ENCODE measurements at places on chromosomes 4 and X.

GRCh38 chr4:76194325-76194724 is 19.3 kb downstream of the SCARB2 start:
- DNase-seq: no peak

GRCh38 chr4:57119054-57119651 is 9.0 kb upstream of the IGFBP7 start:
- peak; percentile 68 for DNase-seq

GRCh38 chr4:121877041-121877773 is 6.9 kb upstream of the BBS7 start:
- no peak for DNase-seq

GRCh38 chr4:185205697-185206342 is 2.0 kb upstream of the CFAP97 start:
- DNase-seq: no peak

DNA sequence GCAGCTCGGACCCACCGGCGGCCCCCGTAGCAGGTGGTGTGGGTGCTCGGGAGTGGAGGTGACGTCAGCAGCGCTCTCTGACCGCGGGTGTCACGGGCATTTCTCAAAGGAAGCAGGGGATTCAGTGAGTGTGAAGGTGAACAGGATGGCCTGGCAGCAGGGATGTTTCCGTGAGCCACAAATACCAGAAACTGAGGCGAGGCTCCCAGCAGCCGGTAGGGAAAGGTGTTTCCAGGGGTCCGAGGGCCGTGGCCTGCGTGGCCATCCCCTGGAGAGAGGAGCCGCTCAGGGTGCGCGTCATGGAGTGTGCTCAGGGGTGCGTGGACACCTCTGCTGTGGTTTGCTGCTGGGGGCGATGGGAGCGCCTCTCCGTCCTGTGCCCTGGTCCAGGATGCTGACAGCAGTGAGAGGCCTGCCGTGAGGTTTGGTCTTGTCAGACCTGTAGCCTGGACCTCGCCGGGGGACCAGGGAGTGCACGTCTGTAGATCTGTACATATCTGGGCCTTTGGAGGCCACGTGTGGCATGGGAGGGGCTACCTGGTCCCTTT is 10.2 kb upstream of the HGFAC start:
- no peak for DNase-seq

DNA sequence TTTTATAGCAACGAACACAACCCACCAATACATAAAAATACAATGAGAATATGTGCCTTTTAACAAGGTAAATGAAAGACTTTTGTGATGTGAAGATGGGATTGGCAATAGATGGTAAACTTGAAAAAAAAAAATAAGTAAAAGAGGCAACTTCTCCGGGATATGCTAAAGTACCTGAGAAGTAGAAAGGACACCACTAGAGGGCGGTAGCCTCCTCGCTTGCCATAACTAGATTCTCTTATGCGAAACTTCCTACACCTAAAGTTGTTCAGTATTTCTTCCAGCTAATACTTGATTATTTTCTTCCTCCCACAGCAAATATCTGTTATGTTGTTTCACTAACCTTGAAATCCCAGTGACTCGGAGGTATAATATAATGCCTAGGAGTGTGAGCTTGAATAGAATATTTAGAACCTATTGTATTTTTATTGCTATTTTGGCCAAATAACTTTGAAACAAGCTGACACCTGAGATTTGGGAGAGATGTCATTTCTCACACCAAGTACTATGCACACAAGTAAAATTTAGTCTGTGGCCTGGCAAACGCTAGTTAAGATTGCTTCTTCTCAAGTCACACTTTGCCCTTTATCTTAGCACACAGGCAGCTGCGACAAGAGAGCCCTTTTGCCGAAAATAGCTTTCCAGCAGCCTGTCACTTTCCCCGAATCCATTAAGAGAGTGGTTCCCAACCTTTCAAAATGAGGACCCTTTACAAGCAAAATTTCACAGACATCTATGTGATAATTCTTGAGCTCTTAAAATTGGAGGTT is 44.9 kb upstream of the PDLIM5 start:
- DNase-seq: peak; percentile 81

DNA sequence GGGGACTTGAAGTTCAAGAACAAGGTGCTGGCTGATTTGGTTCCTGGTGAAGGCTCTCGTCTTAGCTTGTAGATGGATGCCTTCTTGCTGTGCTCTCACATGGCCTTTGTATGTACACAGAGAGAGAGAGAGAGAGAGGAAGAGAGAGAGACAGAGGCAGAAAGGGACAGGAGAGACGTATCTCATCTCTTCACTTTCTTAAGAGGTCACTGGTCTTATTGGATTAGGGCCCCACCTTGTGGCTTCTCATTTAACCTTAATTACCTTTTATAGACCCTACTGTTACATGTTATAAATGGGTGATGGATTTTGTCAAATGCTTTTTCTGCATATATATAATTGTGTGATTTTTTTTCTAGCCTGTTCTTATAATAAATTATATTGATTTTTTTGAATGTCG is 1444.2 kb downstream of the ADGRL3 start:
- no peak for DNase-seq

DNA sequence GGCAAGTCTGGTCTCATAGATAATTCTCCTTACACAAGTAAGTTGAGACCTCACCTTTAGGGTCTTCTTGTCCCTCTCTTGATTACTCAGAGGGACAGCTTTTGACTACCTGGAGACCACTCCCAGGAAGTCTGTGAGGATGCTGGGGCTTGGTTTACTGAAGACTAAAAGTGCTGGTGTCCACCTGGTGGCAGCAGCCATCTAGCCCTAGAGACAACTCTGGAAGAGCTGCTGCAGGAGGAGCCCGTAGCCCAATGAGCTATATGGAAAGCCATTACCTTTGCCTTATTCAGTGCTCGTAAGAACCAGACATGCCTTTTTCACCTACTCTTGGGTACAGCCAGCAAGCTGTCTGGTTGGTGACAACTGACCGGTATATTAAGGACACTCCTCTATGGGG is 7.3 kb downstream of the FGFBP2 start:
- DNase-seq: no peak

GRCh38 chr4:108620933-108621905 is 843 bp downstream of the RPL34 start:
- DNase-seq: no peak

GRCh38 chr4:145019346-145019745 is 78.7 kb downstream of the ANAPC10 start:
- no peak for DNase-seq

DNA sequence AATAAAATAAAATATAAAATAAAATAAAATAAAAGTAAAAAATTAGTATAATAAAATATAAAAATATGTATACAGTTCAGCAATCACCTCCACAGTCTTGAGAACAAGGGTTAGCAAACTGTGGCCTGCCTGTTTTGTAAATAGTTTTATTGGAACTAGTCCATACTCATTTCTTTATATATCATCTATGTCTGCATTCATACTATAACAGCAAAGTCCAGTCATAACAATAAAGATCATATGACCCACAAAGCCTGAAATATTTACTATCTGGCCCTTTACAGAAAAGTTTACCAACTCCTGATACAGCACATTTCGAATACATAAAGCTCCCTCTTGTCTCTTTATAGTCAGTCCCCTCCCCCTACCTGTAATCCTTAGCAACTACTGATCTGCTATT is 111.9 kb downstream of the SLC10A6 start:
- DNase-seq: no peak

DNA sequence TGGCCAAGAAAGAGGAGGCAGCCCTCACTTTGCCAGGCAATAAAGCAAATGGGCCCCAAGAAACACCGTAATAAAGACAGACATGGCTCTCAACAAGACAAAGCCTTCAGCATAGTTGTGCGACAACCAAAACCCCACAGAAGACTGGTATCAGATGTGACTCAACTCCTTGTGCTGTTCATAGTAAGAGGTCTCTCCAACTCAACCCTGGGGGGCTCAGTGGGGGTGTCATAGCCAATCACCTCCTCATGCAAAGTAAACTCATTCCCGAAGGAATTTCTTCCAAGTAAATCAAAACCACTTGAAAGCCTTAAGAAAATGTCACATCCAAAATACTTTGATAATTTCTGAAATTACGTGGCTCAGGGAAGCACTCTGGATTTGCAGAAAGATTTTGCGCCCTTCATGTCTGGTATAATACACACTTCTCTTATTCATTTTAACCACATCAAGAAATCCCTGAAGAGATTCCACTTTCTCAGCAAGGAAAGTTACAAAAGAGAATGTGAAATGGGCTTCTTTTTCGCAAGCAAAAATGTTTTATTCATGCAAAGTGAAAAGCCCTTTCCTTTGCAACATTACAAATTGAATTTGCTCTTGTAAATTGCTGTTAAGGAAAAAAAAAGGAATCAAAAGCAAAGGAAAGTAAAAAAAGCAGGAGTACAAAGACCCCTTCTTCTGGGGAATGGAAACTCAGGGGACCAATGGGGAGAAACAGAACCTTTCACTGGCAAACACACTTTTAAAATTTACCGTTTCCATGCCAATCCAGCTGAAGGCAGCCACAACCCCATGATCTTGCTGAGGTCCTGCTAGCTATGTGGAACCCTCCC is 137.4 kb downstream of the NSUN7 start:
- DNase-seq: no peak

DNA sequence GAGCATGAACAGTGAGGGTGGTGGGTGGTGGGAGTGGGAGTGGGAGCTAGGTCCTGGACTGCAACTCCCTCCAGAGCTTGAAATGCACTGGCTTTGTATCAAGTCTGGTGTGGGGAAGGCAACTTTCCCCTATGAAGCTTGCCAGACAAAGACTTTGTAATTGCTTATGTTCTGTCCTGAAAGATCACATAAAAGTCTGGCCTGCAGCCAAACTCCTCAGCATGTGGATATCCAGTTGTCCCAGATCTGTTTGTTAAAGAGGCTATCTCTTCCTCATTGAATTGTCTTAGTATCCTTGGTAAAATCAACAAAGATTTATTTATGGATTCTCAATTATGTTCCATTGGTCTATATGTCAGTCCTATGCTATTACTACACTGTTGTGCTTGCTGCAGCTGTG is 607.9 kb downstream of the GLUD2 start:
- DNase-seq: no peak

GRCh38 chr4:14410516-14410915 is 591.8 kb upstream of the CPEB2 start:
- DNase-seq: no peak

DNA sequence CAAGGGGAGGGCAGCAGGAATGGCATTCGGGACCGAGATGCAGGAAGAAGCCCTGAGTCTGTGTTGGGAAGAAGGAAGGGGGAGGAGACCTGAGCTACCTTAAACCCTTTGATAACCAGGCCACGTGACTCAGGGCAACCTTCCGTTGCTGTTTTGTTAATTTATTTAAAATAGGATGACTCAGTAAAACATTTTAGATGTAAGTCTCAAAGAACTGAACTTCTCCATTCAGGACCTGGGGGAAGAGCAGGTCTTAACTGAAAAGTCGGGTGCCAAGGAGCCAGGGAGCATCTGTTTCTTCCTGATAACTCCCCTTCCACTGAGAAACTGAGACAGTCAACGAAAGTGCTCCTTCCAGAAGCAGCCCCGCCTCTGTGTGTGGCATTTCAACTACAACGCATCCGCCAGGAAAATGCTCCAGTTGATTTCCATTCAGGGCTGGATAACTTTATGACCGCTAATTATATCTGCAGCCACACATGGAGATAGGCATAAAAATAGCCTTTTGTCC is 88.0 kb downstream of the IRF2 start:
- no peak for DNase-seq

DNA sequence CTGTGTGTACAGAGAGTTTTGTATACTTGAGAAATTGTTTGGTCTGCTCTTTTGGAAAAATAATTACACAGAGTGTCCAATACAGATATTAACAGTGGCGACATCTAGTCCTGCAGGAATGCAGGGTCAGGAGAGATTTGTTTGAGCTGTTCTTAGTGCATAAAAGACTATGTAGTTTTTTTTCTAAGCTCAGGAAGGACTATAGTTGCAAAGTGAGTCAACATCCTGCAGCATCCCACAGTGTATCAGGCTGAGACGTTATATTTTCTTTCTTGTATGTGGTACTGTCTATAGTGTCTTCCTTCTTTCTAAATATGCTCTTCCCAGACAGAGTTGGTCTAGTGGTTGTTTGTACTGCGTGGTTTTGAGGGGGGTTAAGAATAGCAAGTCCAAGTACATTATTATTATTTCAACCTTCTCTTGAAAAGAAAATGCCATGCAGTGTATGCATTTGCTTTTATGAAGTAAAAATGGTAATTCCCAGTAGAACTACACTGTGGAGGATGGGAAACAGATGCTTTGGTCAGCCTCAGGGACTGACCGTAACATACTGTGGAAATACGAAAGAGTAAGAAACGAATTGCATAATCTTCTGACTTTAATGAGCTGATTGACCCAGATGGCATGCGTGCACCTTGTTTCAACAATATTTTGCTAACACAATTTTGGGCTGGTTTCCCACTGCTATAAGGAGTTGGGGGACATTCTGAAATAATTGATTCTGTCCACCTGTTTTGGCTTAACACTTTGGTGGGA is 67.4 kb downstream of the DMP1 start:
- no peak for DNase-seq

DNA sequence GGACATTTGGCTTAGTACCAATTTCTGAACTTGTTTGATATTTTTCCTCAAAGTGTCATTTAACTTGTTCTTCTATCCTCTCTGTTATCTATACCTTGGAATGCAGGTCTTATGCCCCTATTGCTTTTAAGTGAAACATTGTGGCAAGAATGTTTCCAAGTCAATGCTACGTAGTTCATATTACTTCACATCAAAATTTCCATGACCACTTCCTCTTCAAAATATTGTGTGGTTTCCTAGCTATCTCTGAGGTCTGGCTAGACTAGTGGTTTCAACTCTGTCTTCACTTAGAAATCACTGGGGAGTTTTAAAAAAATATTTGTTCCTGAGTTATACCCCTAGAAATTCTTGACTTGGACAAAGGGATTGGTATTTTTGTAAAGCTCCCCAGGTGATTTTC is 20.2 kb upstream of the RASGEF1B start:
- DNase-seq: no peak

DNA sequence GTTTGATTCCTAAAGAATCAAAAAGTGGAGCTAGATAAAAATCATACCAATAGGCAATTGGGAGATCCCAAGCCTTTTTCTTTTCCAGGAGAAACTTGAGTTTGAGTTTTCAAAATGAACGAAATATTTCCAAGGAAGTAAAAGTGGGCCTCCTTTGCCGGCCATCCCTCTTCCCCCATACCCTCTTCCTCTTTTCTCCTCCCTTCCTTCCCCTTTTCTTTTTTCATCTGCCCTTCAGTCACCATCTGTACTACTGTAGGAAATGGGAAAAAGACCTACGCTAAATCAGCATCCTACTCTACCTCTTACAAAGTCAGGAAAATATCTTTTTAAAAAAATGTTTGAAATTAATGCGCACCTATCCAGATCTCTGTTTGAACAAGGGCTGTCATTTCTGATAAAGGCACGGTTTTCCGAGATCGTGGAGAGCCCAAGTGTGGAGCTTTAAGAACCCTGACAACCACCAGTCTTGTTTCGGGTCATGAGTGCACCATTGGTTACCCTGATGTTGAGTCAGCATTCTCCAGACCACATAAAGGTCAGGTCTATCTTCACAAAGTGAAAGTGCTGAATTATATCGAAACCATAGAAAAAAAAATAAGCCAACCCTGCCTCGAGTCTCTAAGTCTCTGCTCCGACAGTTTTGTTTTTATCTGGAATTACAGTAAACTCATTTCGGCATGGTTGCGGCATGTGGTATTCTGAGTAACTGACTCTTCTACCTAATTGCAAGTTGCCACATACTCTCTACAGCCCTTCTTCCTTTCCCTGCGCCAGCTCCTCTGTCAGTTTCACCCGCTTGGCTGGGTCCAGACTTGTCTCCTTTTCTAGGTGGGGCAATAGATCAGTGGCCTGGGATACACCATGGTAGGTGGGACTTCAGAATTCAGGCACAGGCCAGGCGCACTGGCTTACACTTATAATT is 140.2 kb upstream of the KLF3 start:
- peak; percentile 68 for DNase-seq

GRCh38 chr4:150590631-150591030 is 8.7 kb downstream of the MAB21L2 start:
- DNase-seq: no peak

Data from ureter (tissue), 1 donor.